Activated CD4-positive, alpha-beta T cell treated with anti-CD3 and anti-CD28 coated beads for 36 hours (primary cell): ENCODE measurements at places on chromosomes 5 and 9. TPM values are rescaled to one million over a fixed set of nuclear protein-coding genes. Genes with fewer than 3 reads are reported as not detected.

DNA sequence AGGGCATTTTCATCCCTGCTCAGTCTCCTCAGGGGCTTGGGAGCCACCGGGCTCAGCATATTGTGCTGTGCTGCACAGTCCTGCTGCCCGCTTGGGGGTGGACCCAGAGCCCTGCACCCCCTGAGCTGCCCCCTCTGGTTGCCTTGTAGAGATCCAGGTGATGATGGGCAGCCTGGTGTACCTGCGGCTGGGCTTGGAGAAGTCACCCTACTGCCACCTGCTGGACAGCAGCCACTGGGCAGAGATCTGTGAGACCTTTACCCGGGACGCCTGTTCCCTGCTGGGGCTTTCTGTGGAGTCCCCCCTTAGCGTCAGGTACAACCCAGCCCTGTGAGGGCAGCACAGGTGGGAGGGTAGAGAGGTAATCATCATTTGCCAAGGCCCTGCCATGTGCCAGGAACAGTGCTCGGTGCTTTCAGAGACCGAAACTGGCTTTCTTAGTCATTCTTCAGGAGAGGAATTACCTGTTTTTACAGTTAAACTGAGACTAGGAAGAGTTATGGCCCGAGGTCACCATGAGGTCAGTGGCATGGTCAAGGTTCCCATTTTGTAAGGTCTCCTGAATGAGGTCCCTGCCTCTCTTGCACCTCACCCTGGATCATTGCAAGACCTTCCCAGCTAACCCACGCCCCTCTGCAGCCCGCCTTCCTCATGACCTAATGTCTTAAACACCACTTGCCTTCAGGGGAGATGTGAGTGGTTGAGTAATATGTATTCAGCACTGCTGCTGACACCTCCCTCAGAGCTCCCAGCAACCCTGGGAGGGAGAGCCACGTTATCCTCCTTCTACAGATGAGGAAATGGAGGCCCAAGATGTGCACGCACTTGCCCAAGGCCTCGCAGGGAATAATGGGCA is 7.5 kb downstream of the NHP2 start:
- peak; percentile 83 for DNase-seq

- DNase-seq = no peak
Observed at GRCh38 chr5:95923918-95924544, 37.6 kb downstream of the ELL2 start.

DNA sequence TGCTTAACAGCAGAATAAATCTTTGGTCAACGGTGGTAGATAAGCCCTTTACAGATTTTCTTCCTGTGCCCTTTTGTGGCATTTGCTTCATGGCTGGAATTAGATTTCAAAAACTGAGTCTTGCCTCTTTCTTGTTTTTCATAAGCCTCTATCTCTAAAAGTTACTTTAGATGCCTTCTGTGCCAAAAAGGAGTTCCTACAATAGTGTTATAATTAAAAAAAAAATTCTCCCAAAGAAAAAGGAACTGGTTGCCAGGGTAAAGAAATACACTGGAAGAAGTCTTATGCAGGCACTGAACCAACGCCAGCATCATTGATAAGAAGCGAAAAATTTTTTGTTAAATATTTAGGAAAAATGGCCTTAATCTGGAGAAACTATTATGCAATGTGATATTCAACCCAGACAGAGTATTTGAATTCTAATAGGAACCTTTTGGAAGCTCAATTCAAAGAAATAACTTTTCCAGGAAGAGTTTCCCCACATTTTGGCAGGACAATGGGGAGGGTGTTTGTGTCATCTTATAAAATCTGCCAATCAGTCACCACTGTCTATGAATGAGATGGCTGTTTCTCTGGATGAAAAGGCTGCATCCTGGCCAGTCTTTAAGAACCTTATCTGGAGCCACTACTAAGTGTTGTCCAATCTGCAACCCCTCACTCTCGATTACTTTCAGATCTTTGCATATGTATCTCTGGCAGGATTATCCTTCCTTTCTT is 608.1 kb downstream of the PDE4D start:
- DNase-seq = no peak

GRCh38 chr9:132478353-132479050 is 68.5 kb downstream of the CFAP77 start:
- DNase-seq = no peak

GRCh38 chr9:38641985-38642864 is 21.8 kb upstream of the ANKRD18A start:
- peak; percentile 9 for DNase-seq

DNA sequence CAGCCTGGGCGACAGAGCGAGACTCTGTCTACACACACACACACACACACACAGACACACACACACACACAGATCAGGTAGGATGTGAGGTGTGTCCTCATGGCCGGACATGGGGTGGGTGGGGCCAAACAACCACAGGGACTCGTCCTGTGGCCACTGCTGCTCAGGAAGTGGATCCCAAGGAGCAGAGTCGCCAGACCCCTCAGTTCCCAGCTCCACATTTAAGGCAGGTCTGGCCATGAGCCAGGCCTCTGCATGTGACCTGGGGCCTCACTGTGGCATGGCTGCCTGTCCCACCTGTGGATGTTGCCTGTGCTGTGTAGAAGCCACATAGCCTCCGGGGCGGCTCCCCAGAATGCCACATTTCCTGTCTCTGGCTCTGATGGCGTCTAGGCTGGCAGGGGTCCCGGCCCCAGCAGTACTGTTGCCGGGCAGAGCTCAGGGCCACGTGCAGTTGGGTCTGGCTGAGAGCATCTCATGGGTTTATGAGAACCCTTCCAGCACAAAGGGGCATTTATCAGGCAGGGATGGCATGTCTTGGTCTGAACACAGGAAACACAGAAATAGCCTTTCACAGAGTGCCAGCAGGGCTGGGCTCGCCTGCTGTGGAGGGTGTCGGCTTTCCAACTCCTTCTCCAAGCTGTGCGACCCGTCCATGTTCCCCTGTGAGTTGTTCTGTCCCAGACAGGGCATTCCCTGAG is 9.9 kb upstream of the NINJ1 start:
- peak; percentile 60 for DNase-seq

DNA sequence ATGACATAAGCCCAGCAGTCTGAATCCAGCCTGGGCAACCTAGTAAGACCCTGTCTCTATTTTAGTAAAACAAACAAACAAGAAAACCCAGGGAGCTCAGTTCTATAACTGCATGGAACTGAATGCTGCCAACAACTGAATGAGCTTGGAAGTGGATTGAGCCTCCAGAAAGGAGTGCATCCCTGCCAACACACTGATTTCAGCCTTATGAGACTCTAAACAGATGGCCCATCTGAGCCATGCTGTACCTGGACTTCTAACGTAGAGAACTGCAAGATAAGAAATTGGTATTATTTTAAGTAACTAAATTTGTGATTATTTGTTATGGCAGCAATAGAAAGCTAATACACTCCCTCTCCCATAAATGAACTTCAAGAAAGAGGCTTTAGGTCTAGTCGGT is 150.4 kb upstream of the RAI14 start:
- DNase-seq = no peak

DNA sequence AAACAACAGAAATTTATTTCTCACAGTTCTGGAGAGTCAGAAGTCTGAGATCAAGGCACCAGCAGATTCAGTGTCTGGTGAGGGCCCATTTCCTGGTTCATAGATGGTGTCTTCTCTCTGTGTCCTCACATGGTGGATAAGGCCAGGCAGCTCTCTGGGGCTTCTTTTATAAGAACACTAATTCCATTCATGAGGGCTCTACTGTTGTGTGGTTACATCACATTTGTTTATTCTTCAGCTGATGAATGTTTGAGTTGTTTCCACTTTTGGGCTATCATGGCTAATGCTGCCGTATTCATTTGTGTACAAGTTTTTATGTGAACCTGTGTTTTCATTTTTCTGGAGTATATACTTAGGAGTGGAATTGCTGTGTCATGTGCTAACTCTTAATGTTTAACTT is 35.2 kb downstream of the DDX4 start:
- DNase-seq = no peak

- DNase-seq = no peak
Observed at GRCh38 chr5:36611520-36612274, 5.3 kb downstream of the SLC1A3 start.

DNA sequence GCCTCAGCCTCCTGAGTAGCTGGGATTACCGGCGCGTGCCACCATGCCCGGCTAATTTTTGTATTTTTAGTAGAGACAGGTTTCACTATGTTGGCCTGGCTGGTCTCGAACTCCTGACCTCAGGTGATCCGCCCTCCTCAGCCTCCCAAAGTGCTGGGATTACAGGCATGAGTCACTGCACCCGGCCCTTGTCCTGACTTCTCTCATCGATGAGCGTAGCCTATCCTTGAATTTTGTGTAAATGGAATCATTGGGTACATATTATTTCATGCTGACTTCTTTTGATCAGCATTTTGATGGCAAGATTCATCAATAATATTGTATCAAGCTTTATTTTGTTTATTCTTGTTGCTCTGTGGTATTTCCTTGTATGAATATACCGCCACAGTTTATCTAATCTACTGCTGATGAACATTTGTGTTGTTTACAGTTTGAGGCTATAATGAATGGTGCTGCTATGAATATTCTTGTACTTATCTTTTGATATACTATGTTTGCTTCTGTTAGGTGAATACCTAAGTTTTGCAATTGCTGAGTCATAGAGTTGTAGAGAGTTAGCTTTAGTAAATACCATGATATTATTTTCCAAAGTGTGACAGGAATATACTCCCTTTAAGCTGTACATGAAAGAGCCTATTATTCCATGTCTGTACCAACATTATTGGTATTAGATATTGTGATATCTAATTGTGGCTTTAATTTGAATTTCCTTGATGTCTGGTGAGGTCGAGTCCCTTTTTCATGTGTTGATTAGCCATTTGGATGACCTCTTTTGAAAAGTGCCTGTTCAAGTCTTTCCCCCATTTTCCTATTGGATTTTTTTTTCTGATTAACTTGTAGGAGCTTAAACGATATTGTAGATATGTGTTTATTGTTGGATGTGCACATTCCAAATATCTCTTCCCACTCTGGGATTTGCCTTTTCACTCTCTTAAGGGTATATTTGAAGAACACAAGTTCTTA is 107.5 kb downstream of the RGS3 start:
- no peak for DNase-seq

DNA sequence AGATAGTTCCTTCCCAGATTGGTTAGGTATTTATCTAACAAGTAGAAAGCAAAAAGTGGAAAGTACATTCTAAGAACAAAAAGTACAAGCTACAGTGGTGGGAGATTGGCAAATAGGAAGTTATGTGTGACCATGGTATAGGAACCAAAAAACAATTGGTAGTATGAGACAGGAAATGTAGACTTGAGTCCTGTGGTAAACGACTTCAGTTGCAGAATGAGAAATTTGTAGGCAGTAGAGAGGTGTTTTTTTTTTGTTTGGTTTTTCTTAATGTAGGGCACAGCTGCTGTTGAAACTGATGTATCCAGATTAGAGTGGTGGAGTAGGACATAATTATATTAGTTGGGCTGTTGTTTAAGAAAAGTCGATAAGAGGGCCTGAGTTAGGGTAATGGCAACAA is 72.0 kb downstream of the CCNH start:
- no peak for DNase-seq

- DNase-seq = no peak
Observed at GRCh38 chr5:147512659-147513379, 3.0 kb upstream of the DPYSL3 start.

DNA sequence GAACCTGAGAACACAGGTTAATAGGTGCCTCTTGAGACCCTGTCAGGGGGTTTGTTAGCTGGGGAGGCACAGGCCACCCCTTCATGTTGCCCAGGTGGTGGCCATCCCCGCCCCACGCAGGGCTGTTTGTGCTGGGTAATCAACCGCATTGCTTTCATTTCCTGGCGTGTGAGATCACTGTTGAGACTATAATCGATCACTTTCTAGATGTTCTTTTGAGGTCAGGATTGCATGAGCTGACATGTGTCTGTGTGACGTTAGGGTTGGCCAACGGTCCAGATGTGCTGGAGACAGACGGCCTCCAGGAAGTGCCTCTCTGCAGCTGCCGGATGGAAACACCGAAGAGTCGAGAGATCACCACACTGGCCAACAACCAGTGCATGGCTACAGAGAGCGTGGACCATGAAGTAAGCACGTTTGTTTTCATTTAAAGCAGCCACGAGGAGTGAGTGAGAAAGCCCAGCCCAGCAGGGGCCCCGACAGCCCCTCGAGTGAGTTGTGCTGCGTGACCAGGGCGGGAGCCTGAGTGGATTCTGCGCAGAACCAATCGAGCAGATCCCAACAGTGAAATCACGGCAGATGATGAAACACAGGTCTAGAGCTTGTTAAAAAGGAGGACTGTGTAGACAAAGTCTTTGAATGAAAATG is 115.0 kb upstream of the CACNA1B start:
- no peak for DNase-seq

- no peak for DNase-seq
Observed at GRCh38 chr5:37957218-37957617, 117.4 kb upstream of the GDNF start.

DNA sequence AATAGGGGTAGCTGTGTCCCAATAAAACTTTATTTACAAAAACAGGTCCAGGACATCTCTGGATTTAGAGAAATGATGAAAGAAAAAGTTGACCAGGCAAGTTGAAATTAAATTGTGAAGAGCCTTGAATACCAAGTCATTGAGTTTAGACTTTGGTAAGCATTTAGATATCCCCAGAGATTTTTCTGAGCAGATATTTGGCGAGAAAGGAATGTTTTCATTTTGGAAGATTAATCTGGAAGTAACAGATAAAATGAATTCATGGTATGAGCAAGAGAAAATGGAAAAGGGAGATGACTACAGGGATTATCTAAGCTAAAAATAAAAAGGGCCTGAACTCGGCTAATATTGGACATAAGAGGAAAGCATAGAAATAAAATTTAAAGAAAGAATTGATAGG is 157.6 kb downstream of the ACTL7B start:
- no peak for DNase-seq

- DNase-seq = no peak
Observed at GRCh38 chr9:136738960-136739359, 3.8 kb downstream of the LCN10 start.

- no peak for DNase-seq
Observed at GRCh38 chr5:67746103-67746502, 469.5 kb upstream of the PIK3R1 start.

DNA sequence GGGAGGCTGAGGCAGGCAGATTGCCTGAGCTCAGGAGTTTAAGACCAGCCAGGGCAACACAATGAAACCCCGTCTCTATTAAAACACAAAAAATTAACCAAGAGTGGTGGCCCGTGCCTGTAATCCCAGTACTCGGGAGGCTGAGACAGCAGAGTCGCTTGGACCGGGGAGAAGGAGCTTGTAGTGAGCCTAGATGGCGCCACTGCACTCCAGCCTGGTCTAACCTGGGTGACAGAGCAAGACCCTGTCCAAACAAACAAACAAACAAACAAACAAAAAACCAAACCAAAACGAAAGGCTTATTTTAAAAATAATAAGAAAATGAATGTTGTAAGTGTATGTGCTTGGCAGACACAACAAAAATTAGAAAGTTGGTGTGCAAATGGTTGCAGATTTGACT is 536.3 kb upstream of the PTPRD start:
- no peak for DNase-seq

- no peak for DNase-seq
Observed at GRCh38 chr5:146647656-146648199, 131.7 kb upstream of the GPR151 start.

GRCh38 chr5:84791138-84791537 is 406.5 kb upstream of the EDIL3 start:
- DNase-seq = no peak

Gene SMU1
- 29.6 TPM for total RNA-seq

Gene ZNF354B
- 11.9 TPM for total RNA-seq

Gene PPP2R2B
- 0.85 TPM for total RNA-seq

Gene CD74
- total RNA-seq = 290 TPM

Gene HTR1A
- not detected for total RNA-seq

Gene PTGDS
- not detected for total RNA-seq

Gene DOCK8
- total RNA-seq = 125 TPM

Gene OR13C3
- total RNA-seq = not detected

Gene ITGA1
- total RNA-seq = 1.9 TPM

Gene SOX30
- total RNA-seq = 0.44 TPM

Gene PCDHGA10
- total RNA-seq = 0.07 TPM

Gene TRIM7
- 1.6 TPM for total RNA-seq

Gene C9
- not detected for total RNA-seq

Gene PTPN3
- 0.32 TPM for total RNA-seq

Gene NRARP
- total RNA-seq = 2.1 TPM
